ENCODE measurements at places on chromosomes 5 and 9.

DNA sequence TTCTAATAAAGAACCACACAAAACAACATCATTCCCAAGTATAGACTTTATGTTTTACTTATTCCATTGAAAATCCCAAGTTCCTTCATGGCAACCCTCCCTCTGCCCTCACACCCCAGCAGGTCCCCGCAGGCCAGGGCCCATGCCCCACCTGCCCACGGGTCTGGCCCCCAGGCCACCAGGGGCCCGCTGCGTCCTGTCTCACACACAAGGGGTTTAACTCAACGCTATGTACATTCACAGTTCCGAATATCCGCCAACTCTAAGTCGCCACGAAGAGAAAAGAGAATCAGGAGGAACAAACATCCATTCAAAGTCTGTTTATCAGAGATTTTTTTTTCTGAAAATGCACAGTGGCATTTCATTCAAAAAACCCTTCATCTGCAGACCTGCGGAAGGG is 16.2 kb upstream of the SLC6A3 start:
- no peak for DNase-seq

- no peak for DNase-seq
These were observed 163.6 kb downstream of the SPATA31D1 start for GRCh38 chr9:82152181-82152580.

DNA sequence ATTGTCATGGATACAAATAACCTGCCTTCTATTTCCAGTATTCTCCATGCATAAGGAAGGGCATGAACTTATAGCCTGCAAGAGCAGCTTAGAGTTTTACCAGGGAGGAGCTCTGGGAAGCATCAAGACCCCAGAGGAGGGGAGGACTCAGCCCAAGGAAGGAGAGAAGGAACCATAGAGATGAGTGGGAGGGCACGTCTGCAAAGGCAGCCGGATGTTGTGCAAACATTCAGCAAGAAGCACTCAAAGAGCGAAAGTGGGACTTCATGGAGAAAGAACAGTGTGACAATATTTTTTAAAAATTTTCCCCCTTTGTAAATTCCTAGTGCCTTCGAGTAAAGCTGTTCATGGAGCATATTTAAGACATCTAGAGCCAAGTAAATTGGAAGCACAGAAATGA is 270.1 kb upstream of the PTGER4 start:
- no peak for DNase-seq

DNA sequence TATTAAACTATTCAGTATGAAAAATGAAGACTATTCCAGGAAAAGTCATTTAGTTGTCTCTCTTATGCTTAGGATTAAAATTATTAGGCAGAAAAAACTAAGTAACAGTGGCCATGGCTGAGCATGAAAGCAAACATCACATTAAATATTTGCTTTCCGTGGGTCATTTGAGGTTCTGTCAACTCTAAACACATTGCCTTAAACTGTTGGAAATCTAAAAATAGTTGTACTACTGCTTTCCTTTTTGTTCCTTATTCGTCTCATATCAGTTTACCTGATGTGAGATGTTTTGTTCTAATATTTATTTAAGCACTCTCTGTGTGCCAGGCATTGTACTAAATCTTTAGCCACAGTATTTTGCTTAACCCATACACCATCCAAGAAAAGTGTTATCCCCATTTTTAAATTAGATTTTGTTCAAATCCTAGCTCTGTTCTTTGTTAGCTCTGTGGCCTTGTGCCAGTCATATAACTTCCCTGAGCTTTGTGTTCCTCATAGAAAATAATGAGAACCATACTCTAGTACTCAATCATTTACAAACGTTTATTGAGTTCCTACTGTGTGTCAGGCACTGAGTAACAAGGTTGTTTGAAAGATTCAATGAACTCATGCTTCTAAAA is 18.7 kb upstream of the ZNF608 start:
- DNase-seq, result no peak

GRCh38 chr5:39199335-39199734 is 20.0 kb downstream of the FYB1 start:
- no peak for DNase-seq

DNA sequence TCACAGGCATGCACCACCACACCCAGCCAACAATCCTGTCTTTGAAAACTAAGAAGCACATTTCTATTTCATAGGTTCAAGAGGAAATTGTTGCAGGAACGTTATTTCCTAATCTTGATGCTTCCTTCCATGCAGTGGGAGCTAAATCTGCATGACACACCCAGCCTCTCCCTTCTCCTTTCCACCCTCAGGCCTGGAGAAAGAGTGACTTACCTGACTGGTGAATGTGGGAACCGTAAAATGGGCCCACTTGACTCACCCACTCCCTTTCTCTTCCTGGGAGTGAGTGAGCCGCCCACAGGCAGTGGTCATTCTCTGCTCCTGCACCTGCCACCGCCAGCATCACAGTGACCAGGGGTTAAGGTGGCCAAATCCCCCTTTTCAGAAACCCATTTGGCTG is 78.2 kb downstream of the C9orf50 start:
- DNase-seq, result no peak

DNA sequence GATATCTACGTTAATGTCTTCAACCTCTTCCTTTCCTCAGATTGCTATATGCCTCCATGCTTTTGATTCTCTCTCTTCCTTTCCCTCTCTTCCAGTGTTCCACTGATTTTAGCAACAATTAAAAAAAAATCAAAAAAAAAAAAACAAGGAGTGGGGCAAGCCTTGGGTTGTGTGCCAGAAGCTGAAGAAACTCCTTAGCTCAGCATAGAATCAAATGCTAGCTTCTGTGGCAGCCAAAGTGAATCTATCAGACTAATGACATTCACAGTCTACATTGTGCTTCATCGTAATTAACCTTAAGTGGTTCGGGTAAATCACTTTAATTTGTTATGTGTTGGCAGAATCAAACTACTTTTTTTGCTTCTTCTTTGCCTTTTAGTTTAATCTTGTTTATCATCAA is 237.3 kb downstream of the TMEM167A start:
- DNase-seq, result no peak

DNA sequence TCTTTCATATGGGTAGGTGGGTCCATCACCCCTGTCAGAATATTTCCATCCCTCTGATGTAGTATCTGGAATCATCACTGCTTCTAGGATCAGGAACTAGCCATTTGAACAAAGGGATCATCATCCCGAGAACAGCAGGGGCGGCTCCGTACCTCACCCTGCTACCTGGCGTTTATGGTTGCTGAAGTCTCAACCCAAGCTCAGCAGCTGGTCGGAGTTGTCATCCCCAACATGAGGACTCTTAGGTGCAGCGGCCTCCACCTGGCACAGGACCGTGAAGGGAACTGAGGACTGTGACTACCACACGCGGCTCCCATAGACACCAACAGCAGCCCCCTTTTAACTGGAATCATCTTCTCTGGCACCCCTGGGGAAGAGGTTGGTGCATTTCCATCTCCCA is 35.1 kb downstream of the ROR2 start:
- DNase-seq, result no peak

DNA sequence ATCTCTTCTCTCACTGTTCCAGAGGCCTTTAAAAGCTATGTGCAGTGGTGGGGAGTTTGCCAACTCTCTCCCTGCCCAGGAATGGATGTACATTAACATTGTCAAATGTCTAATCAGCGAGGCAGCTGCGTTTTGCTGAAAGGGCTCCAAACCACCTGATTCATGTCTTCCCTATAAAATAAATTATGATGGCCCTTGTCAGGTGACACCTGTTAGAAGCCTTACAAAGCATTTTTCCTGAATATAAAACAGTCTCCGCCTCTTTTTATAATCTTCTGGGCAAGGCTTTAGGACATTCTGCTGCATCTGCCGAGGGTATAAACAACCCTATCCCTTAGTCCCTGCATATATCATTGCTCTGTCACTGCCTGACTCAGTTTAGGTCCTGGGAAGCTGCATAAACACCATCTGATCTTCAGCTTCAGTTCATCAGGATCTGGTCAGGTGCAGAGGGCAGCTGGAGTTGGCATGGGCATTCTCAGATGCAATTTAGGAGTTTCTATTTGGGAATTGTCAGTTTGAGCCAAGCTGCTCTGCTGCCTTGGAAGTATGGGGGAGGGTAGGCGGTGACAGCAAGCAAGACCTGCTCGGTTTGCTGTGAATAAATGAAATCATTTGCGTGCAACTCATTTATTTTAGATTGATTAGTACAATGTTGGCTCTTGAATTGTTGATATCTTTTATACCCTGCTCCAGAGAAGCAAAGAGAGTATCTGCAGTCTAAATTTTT is 103.5 kb downstream of the ACER2 start:
- DNase-seq, result no peak

- DNase-seq, result no peak
These were observed 118.7 kb downstream of the NDUFS4 start for GRCh38 chr5:53678981-53679660.

GRCh38 chr5:123364441-123365155 is 58.6 kb downstream of the CEP120 start:
- no peak for DNase-seq

DNA sequence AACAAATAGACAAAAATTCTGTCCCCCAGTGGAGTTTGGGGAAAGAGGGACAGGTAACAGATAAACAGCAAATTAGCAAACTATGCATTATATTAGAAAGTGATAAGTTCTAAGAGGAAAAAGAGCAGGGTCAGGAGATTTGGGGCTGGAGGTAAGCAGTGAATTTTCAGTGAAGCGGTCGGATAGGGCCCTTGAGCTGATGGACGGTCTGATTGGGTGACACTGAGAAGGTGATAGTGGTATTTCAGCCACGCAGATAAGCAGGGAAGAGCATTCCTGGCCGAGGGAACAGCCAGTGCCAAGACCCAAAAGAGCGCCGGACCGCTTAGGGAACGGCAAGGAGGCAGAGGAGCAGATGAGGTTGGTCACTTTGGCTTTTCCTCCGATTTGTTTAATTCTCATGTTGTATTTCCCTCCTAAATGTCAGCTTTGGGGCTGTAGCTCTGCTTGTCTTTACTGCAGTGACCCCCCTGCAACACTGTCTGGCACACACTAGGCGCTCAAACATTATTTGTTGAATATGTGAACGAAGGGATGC is 1.1 kb upstream of the PTPN3 start:
- no peak for DNase-seq

DNA sequence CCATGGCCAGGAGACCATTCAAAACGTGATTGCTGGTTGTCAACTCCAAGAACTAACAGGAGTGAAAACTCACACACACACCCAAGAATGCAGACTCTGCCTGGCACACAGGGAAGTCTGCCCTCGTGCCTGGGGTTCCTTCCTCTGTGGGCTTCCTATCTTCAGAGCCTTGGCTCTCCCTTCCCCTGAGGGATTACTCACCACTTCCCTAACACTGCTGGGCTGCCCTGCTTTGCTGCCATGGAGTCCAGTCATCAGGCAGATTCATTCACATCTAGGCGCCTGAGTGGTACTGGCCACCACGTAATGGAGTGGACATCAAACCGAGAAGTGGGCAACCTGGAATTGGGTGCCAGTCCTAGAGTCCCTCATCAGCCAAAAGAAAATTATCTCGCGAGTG is 76.4 kb upstream of the PRSS3 start:
- no peak for DNase-seq

DNA sequence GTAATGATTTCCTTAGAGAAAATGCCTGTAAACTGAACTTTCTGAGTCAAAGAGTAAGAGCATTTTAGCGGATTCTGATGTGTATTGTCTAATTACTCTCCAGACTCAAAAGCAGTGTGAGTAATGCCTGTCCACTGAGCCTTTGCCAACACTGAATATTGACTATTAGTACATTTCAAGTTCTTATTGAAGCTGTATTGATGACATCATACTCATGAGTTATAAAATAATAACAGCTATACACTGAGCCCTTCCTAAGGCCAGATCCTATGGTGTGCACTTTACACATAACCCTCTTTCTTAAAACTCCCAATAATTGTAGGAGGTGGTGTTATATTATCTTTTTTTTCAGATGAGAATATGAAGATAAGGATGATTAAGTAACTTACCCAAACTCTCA is 152.8 kb upstream of the TRPC7 start:
- no peak for DNase-seq

- no peak for DNase-seq
These were observed 29.2 kb upstream of the GZMA start for GRCh38 chr5:55073211-55073610.

- DNase-seq, result no peak
These were observed 200.3 kb downstream of the TRPM3 start for GRCh38 chr9:70921136-70921535.

- no peak for DNase-seq
These were observed 30.0 kb upstream of the GAS1 start for GRCh38 chr9:86977205-86977835.

GRCh38 chr5:10173716-10174115 is 76.0 kb downstream of the ATPSCKMT start:
- DNase-seq, result no peak

- DNase-seq, result no peak
These were observed 78.4 kb downstream of the INSYN2B start for GRCh38 chr5:169901896-169902295.

- no peak for DNase-seq
These were observed 51.5 kb upstream of the MAP3K1 start for GRCh38 chr5:56763711-56764466.

- DNase-seq, result no peak
These were observed 29.2 kb downstream of the HOMER1 start for GRCh38 chr5:79484731-79485130.

DNA sequence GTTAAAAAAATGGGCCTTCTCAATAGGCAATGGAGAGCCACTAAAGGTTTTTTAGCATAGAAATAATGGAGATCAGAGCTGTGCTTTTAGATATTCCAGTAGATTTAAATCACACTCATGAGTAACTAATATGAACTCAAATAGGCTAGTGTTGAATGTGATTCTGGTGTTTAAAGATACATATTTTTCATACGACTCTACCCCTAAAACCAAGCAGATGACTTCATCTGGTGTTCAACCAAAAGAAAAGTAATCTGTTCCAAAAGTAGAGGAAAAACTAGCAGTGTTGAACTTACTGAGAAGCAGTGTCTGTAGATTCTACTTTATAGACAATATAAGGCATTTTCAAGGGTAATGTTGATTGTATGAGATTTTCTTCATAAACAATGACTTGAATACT is 138.1 kb downstream of the TSSK1B start:
- DNase-seq, result no peak
